ENCODE measurements at places on chromosomes 13 and 19.

DNA sequence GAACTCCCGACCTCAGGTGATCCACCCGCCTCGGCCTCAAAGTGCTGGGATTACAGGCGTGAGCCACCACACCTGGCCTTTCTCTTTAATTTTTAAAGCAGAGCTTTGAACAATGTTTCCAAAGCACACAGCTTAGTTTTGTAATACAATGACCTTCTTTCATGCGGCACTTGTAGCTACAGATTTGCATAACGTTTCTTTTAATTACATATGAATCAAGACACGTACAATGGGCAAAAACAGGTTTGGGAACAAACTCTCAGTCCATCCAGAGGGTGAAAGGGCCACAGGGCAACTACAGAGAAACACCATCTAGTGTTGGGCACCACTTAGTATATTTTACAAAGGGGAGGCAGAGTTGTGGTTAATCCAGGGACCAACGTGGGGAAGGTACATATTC, 19.0 kb upstream of the S1PR4 start:
- no peak for DNase-seq

DNA sequence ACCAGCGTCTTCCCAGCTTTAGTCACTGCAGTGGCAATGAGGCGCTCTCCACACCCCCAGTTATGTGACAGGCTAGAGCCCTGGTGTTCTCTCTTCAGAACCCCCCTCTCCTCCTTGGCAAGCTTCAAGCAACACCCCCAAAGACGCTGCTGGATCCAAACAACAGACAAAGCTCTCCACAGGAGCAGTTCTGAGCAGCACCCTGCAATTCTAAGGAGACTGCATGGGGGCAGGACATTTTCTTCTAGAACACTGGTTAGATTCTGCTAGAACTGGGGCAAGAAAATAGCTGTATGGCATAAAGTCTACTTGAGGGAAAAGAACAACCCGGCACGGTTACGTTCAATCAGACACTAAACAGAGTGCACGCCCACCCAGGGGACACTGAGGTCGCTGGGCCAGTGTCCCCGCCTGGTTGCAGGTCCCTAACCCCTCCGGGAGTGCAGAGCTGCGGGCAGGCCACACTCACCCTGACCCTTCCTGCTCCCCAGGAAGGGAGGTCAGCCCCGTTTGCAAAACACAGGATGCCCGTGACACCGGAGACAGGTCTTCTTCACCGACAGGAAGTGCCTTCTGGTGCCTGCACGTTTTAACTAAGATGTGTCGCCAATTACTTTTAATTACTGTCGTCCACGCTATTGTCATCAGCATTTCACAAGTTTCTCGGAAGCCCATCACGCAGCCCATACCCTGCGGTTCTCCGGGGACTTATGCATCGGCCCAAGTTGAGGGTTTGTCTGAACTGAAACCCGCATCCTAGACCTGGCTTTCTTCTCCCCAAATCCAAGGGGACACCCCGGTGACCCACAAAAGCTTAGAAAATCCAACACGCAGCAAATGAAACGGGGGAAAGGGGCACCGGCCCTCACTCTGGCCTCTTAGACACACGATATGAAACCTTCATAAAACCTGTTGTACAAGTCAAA, 943 bp downstream of the GJB6 start:
- no peak for DNase-seq

GRCh38 chr13:42116225-42116624, 67.8 kb downstream of the DGKH start:
- no peak for DNase-seq

DNA sequence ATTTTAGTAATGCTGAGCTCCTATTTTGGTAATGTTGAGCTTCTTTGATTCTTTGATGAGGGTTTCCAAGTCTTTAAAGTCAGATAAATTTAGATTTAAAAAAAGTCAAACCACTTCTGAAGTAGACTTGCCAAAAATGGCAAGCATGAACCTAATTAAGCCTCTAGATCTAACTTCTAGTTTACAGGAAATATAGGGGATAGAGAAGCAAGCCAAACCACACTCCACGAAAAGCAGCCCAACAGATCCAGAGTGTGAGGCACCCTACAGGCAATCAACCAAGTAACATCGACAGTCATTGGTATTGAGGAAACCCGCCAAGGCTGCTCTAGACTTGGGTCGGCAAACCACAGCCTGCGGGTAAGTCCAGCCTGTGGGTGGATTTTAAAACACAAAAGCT, 3.7 kb downstream of the GGACT start:
- DNase-seq: no peak

GRCh38 chr19:38977445-38978325, 2.1 kb upstream of the FBXO17 start:
- DNase-seq: peak; percentile 72
